ENCODE measurements at places on chromosomes 6 and 20.

GRCh38 chr6:129183681-129184301 is 300.9 kb downstream of the LAMA2 start:
- DNase-seq = no peak

DNA sequence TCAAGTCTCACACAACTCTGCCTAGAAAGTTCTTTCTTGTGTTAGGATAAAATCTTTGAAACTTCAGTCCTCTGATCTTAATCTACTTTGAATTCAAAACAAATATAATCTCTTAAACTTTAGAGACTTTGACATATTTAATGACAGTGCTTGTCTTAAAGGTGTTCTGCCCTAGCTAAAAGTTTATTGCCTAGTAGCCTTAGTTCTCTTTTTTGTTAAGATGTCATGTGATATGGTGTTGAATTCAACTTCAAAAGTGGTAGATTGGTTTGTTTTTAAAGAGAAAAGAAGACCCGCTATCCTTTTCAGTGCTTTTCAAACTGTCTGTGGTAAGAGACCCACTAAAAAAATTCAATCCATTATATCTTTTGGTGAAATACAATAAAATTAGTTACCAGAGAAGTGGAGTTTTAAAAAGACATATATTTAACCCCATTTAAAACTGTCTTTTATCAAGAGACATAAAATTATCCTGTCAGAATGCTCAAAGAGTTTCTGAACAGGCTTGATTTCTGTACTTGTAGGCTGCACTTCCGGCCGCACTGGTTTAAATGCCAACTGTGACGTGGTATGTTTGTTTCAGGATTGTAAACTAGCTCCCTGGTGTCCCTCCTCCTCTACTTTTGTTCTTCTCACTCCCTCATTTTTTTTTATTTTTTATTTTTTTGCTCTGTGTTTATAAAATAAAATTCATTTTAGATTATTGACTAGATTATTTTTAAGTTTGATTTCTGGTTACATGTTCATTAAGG is 76.5 kb downstream of the QKI start:
- no peak for DNase-seq

DNA sequence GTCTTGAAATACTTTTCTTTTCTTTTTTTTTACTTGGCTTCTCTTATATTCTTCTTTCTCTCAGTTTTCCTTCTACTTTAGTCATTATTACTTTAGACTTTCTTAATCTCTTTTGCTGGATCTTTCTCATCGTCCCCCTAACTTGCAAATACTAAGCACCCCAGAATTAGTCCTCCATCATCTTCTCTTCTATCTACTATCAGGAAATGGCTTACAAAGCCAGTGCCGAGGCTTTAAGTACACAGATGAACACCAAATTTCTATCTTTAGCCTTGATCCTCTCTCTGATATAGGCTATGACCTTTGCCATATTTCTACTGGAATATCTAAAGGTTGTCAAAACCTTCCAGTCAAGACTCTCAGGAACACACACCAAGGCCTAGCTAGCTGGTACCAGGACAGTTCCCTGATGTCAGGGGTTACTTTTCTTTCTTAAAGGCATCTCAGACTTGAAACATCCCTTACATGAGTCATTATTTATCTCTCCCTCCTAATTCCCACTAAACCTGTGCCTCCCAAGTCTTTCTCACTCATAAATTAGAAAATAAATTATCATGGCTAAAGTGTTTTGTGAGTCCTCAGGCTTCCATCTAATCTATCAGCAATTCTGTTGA is 278.6 kb upstream of the TCF21 start:
- DNase-seq = no peak

DNA sequence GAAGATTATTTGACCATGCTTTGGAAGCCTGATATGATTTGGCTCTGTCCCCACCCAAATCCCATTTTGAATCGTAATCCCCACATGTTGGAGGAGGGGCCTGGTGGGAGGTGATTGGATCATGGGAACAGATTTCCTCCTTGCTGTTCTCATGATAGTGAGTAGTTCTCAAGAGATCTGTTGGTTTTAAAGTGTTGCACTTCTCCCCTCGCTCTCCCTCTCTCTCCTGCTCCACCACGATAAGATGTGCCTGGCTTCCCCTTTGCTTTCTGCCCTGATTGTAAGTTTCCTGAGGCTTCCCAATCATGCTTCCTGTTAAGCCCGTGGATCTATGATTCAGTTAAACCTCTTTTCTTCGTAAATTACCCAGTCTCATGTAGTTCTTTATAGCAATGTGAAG is 21.7 kb upstream of the FAM217A start:
- DNase-seq = no peak

DNA sequence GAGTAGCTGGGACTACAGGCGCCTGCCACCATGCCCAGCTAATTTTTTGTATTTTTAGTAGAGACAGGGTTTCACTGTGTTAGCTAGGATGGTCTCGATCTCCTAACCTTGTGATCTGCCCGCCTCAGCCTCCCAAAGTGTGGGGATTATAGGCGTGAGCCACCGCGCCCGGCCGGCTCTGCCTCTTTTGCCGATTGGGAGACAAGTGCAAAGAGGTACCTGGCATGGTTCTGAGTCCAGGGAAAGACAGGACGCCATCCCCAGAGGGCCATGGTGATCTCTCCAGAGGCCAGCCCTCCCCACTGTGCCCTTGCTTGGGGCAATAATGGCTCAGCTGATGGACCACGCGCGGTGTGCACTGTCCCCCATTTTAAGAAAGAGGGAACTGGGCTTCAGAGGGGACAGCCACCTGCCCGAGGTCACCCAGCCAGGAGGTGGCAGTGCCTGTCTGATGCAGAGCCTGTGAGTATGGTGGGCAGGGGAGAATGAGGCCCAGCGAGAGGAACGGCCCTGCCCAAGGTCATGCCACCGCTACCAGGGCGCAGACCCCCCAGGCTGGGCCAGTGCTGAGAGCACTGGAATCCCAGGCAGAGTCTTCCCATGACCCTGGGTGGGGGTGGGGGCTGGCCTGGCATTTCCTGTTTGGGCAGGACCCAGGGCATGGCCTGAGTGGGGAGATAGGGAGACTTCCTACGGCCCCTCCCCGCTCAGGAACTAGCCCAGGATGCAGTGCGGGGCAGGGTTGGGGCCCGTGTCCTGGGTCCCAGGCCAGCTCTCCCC is 61.0 kb downstream of the SNAI1 start:
- DNase-seq = no peak

DNA sequence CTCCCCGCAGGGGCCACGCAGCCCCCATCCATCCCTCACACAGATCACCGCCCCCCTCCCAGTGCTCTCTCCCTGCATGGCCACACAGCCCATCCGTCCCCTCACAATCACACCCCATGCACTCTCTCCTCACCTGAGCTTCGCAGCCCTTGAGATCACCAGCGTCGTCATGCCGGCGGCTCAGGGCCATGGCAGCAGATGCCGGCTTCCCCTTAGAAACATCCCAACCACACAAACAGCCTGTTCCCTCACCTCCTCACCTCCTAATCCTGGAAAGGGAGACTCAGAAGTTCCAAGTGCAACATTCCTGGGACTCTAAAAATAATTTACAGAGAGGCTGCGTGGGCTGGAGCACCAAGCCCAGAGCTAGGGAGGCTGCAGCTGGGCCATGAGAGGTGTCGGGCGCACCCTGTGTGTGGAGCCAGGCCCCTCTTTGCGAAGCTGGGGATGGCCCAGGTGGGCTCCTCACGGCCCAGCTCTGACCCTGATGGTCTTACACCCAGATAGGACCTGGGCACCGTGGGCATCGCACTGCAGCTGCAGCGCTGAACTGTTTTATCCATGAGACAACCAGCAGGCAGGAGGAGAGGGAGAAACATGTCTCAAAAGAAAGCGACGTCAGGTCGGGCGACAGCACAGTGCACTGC is 125.3 kb downstream of the DLL1 start:
- DNase-seq = no peak

GRCh38 chr6:84314377-84314898 is 87.0 kb upstream of the CEP162 start:
- no peak for DNase-seq

DNA sequence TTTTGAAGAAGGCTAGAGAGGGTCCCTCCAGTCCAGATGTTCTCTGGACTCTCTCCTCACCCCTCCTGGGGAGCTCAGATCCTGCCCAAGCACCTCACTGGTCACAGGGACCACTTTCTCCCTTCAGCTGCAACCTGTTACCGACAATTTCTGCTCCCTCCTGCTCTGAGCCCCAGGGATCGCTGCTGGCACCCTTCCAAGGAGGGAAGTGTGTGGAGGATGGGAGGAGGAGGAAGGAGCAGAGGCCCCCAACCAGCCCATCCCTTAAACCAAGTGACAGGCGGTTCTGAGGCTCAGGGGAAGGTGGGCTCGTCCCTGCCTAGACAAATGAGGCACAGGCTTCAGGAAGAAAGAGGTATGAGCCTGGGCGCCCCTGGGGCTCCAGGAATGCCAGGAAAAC is 13.9 kb downstream of the PMEPA1 start:
- no peak for DNase-seq

DNA sequence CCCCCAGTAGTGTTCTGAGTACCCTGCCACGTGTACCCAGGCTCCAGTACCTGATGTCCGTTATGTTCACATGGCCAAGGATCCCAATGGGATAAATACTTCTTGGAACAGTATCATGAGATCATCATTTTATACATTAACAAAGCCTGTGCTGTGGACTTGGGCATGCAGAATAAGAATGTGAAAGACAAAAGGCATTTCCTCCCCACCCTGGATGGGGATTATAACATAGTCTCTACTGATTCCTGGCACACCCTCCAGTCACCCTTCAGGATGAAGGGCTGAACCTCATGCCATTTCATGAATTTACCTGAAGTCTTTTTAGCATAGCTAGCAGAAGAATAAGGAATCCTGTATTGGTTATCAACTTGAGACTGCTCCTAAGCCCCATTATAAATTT is 2.8 kb downstream of the TNFRSF21 start:
- DNase-seq = no peak

DNA sequence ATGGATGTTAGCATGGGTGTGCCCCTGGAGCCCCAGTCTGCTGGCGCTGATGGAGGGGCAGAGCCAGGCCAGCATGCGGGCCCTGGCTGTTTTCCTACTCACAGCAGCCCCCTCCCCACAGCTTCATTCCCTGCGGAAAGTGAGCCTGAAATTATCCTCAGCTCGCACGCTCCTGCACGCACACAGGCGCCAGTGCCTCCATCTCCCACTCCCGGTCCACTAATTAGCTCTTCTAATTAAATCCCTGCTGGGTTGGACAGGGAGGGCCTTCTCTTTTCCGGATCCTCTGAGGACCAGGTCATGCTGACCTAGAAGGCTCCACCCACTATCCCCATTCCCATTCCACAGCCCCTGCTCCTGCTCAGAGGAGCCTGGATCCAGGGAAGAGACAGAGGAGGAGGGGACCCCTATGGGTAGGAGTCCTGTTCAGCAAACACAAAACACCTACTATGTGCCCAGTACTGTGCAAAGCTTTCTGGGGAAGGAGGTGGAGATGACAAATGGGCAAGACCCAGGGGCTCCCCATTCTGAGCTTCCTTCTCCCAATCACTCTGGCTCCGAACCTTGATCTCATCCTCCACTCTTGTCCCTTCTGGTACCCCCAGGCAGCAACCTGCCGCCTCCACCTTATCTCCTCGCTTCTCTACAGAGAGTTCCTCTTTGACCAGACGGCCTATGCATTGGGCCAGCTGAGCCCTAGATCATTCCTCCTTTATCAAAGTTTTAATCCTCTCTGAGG is 70.2 kb upstream of the CCDC167 start:
- DNase-seq = peak; percentile 10

- DNase-seq = no peak
These were observed 68.9 kb downstream of the MDGA1 start for GRCh38 chr6:37628611-37629320.

DNA sequence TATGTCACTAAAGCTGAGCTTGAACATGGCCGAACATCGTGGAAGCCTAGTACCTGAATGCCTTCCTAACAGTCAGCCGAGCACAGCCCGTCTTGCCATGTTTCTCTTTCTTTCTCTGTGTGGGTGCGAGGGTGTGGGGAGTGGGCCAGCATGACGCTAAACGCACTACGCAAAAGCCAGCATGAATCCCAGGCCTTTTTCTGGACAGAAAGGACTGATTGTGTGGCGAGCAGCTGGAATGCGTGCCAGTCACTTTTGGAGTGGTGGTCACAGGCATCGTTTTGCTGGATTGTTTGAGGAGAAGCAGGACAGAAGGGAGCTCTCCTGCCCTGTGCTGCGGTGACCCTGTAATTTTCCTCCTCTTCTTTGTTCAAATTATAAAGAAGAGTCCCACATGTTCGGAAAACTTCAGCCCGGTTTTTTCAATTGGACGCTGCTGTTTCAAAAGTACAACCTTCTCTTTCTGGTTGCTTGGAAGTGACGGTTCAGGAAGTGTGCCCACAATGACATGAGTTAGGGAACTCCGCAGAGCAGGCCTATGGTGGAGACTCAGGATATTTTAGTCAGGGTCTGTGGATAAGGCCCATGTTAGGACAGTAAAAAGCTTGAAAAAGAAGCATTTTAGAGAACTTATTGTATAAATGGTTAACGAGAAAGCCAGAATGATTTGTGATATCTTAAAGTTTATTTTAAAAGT is 54.3 kb downstream of the PDE7B start:
- DNase-seq = no peak

DNA sequence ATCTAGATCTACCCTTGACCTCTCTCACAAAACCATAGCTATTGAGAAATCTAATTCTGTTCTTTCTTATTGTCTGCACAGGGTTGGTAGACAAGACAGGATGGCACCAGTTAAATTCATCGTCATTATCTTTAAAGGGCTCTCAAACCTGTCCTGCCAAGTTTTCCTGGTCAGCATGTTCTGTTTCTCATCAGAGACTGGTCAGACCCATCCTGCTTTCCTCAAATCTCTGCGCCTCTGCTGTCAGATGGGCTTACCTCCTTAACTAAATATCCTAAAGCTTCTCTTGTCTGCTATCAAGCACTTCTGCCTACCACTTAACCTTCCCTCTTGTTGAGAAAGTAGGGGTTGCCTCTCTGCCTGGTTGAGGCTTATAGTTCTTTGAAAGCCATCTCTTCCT is 125.2 kb downstream of the MYO6 start:
- DNase-seq = no peak

DNA sequence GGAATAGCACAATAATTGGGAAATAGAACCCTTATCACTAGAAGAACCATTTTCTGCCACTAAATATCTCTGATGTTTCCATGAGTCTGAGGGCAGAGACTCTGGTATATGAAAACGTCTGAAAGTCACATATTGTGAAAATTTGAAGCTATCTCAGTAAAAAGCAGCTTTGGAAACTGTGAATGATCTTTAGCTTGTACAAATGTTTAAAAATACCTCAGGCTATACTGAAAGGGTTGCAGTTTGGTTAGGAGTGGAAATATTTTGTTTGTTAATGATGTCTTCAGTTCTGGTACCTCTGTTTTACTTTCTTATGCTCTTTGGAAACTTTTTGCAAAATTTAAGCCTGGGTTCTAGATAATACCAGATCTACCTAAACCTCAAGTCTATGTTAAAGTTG is 135.0 kb downstream of the SLC16A10 start:
- DNase-seq = no peak

DNA sequence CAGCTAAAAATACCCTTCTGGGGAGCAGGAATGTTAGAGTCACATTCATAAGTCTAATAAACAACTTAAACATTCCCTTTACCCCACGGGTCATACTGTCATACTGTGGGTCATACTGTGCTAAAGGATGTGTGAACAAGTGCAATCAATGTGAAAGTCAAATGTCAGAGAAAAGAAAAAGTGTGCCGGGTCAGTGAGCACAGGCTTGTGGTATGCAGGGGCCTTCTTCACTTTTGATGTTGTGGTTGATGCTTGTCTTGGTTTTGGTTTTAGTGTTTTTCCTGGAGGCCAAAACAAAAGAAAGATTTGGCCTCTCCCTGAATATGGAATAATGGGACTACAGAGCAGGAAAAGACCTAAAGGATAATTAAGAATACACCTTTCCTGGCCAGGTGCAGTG is 267.9 kb upstream of the PLN start:
- no peak for DNase-seq

All from NCI-H1417 (cell line).